ENCODE measurements at places on chromosomes 4 and X. TPM values are rescaled to one million over a fixed set of nuclear protein-coding genes. Genes with fewer than 3 reads are reported as not detected.

DNA sequence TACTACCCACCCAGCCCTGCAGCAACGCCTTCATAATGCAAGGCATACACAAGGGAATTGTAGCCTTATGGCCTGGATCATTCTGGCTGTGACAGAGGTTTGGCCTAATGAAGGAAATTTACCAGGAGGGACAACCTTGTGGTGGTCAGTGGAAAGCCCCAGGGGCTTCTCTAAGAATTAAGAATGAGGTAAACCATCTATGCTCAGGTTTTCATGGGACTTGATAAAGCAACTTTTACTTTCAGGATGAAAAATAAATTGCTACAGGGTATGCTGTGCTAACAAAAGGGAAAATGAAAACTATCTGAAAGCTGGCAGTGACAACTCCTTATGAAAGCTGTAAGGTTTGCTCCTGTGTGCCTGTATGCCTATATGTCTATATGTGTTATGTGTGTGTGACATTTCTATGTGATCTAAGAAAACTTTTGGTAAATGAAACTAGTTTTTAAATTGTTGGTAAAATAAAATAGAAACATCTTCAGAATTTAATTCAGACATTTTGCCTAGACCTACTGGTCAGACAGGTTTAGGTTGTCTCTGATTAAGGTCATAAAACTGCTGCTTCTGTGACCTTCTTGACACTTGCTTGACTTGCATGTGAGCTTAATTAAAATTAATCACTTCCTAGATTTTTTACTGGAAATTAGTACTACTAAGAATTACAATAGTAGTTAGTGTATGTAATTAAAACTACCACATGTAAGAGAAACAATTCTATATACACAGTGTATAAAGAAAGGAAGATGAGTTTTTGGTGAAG is 19.9 kb upstream of the TXK start:
- DNase-seq: no peak

The PPEF1 gene
- 1.3 TPM for total RNA-seq

DNA sequence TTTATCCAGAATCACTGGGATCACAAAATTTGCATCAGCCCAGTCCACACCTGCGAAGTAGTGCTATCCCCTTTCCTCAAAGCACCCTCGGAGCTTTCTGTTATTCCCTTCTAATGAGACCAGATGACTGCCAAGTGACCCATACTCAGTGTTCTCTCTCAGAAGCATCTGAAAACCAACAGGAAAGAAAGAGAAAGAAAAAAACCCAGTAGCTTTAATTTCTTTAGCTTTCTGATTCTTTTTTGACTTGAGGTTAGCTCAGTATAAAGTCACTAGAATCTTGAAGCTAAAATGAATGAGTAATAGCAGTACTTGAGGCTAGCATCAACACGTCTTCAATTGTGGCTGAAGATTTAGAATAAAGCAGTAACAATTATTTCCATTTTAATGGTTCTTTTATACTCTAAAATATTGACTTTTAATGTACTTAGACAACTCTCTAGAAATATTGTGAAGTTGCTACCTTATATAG is 124.4 kb downstream of the ANK2 start:
- DNase-seq: peak; percentile 70

The NUDT10 gene
- total RNA-seq: 1.3 TPM

- DNase-seq: peak; percentile 85
Measured at GRCh38 chr4:83010522-83011318, at the start of gene LIN54. Gene LIN54, minus strand, starts transcription at chr4:83010823. Its CDS starts 25,979 bp downstream, at chr4:82984844.

The LNX1 gene
- total RNA-seq: 2.4 TPM

The MGARP gene
- 0.31 TPM for total RNA-seq

DNA sequence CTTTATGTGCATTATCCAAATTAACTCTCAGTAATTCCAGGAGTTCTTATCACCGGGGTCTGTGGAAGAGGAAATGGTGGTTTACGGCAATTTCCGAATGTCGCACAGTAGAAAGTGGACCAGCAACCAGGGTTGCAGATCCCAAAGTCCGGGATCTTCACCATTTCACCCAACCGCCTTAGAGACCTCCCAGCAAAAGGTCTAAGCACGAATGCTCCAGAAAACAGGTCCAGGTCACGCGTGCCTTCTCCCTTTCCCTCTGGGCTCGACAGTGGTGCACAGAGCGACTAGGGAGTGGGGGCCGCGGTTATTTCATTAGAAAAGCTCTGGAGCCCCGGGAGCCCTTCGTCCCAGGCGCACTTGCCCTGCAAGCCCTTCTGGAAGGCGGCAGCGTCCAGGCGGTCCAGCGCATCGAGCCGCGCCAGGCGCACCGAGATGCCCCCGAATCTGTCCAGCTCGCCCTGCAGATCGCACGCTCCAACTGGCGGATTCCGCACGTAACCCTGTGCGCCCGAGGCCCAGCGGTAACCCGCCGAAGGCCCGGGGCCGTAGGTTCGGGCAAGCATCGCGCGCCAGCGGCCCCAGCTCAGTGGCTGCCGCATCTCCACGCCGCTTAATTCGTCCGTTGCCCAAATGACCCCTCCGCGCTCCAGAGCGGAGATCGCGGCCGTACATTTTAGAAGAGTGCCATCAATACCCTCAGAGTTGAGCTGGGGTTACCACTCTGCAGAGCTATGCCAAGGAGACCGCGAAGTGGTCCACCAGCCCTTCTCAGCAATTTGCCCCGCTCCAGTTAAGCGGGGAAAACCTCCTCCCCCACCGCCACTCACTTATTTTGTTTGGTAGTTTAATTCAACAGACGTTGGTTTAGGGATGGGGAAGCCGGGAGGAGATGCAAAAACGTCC is at the start of gene NUDT6:
Gene NUDT6, minus strand, starts transcription at position 627 of the 906 bp plus-strand sequence. Its CDS starts 25 bp downstream, at position 602.
- peak; percentile 86 for DNase-seq

DNA sequence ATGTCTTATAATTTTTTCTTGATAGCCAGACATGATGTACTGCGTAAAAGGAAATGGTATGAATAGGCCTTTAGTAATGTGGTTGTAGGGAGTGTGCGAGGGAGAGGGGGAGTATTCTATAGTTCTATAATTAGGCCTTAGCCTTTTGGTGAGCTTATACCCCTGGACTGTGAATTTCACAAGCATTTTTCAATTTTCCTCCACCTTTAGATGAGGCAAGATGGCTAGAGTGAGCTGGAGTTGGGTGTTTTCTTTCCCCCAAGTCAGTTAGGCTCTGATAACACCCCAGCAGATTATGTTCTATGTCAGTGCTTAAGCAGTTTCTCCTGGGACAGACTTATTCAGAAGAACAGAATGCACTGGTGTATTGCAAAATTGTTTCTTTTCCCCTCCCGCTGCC is 210.2 kb upstream of the NPY2R start:
- no peak for DNase-seq
